ENCODE measurements at places on chromosomes 3 and 15.

- no peak for DNase-seq
Observed at GRCh38 chr3:151283907-151284461, 5.6 kb upstream of the P2RY14 start.

DNA sequence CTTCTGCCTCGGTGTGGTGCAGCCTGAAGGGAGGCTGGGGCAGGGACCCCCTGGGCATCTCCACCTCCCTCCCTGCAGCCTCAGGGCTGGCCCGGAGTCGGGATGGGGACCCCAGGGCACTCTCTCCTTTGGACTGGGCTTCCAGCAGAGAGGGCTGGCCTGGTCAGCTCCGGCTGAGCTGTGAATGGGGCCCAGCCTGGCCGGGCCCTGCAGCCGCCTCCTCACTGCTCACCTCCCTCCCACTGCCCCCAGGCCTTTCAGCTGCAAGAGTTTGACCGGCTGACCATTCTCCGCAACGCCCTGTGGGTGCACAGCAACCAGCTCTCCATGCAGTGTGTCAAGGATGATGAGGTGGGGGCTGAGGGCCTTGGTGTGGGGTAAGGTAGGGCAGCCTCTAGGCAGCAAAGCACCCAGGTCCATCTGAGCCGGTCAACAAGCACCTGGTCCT lies 36.0 kb downstream of the PSTPIP1 start:
- peak; percentile 27 for DNase-seq

GRCh38 chr15:66027268-66027805 lies 158.0 kb downstream of the RAB11A start:
- DNase-seq, result no peak

DNA sequence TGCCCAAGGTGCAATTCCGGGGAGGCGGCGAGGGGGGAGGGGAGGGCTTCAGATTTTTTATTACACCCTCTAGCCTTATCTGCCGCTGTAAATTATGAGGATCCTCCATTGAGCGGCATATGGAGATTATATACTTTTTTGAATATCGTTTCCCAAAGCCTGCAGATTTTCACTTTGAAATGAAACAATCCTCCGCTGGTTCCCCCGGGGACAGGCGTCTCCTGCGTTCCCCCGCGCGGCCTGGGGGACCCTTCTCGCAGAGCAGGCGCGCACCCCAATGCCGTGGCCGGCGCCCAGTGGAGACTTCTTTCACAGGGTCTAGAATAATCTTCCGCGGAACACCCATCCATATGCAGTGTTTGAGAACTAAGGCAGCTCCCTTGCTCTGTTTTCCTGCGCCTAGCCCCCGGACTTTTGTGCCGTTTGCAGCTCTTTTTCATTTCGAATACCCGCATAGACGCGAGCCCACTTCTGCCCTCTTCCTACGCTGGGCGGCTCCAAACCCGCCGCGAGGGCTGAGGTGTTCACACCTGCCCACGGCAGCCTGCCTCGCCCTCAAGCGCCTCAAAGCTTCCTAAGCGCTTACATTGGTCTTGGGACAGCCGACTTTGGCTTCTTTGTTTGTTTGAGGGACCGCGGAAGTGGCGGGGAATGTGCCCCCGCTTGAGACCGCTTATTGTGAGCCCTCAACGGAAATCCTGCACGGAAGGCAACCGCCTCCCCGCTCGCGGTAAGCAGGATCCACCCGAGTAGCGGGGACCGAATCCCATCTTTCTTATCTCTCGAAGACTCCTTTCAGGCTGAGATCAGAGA lies 7.5 kb downstream of the SOX14 start:
- DNase-seq, result peak; percentile 23

- no peak for DNase-seq
Observed at GRCh38 chr3:126080970-126081369, 3.0 kb downstream of the SLC41A3 start.

DNA sequence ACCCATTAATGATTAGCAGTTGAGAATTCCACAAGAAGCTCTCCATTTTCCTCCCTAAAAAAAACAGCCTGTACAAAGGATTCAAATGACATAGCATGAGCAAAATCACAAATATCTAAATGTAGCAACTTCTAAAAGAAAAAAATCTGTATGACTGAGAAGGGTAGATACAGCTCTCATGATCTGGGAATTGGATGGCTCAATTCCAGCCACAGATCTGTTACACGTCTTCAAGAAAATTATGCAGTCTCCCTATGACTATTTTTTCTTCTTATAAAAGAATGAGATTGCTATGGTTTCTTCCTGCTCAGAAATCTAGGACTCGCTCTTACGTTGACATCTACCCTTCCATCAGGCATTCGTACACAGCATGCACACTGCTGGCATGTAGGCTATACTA lies 71.5 kb downstream of the PLCH1 start:
- DNase-seq, result no peak

- DNase-seq, result no peak
Observed at GRCh38 chr3:171181907-171182690, 155.6 kb upstream of the SLC2A2 start.

Data from neural crest cell (in vitro differentiated cells).